ENCODE measurements at places on chromosomes 5 and 9.

GRCh38 chr5:74373076-74373475 lies 267.5 kb downstream of the ENC1 start:
- DNase-seq: no peak

DNA sequence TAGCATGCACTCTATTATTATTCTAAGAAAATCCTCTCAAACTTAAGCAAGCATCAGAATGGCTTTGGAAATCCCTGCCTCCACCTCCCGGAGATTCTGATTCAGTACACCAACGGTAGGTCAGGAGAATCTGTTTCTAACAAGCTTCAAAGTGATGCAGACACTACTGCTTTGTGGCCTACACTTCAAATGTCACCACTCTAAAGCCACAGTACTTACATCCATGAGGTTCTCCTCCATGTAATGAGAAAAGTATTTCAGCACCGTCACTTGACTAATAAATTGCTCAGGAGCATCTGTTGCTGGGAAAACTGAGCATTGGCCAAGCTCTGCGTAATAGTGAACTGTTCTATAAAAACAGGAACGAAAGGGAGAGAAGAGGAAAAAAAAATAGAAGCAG lies 4.8 kb downstream of the PLK2 start:
- no peak for DNase-seq

GRCh38 chr5:137446151-137446550 lies 53.0 kb downstream of the SPOCK1 start:
- no peak for DNase-seq

DNA sequence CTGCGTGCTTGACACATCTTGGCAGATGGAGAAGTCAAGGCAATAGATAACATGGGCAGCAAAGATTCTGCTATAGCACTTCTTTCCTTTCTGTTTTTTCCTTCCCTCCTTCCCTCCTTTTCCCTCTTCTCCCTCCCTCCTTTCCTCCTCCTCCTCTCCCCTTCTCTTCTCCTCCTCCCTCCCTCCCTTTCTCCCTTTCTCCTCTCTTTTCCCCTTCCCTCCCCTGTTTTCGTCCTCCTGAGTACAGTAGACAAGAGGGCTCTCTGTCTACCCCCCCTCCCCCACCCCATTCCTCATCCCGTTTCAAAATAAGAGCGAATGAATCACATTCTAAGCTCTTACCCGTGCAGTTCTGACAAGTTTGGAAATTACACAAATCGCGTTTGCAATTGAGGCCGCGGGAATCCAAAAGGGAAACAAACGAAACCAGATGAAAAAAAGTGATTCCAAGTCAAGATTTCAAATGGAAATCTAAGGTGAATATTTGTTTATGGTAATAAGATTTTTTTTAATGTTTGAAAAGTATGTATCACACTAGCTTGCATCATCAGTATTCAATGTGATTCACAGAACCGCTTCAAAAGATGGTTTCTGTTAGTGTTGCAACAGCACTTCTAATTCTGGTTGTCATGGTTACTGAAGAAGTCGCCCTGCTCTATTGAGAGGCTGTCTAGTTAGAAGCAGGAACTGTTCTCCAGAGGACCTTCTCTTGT lies 1.3 kb downstream of the NIM1K start:
- DNase-seq: peak; percentile 26

GRCh38 chr9:111436571-111436970 lies 47.6 kb downstream of the ECPAS start:
- no peak for DNase-seq

All from T-helper 2 cell (primary cell).